ENCODE measurements at places on chromosomes 12 and 14.

- no peak for DNase-seq
Observed at GRCh38 chr12:111981987-111982386, 31.0 kb downstream of the TMEM116 start.

GRCh38 chr12:57844709-57845477, 1.6 kb downstream of the CTDSP2 start:
- DNase-seq = peak; percentile 37

DNA sequence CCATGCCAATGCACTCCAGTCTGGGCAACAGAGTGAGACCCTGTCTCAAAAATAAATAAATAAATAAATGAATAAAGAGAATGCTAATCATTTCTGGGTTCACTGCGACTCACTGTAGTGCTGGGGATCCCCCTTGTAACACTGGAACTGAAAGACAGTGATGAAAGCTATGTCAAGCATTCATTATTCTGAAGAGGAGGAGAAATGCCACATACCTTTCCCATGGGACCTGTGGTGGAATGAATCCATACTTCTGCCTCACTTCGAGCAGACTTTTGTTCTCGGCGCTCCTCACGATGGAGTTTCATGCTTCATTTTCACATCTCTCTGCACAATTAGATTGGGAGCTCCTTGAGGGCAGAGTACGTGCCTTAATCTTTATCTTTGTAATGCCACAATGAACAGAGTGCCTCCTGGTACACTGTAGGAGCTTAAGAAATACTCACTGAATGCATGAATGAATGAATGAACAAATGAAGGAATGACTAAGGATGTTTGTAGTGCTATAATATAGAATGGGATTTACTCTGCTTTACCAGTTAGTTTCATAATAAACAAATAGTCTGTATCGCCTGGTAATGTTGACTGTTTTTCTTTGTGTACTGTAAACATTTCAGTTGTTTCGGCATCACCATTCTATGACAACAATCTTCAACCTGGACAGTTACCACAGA, 45.8 kb downstream of the DRAM1 start:
- no peak for DNase-seq

- DNase-seq = no peak
Observed at GRCh38 chr12:32030151-32030550, 70.9 kb downstream of the RESF1 start.

DNA sequence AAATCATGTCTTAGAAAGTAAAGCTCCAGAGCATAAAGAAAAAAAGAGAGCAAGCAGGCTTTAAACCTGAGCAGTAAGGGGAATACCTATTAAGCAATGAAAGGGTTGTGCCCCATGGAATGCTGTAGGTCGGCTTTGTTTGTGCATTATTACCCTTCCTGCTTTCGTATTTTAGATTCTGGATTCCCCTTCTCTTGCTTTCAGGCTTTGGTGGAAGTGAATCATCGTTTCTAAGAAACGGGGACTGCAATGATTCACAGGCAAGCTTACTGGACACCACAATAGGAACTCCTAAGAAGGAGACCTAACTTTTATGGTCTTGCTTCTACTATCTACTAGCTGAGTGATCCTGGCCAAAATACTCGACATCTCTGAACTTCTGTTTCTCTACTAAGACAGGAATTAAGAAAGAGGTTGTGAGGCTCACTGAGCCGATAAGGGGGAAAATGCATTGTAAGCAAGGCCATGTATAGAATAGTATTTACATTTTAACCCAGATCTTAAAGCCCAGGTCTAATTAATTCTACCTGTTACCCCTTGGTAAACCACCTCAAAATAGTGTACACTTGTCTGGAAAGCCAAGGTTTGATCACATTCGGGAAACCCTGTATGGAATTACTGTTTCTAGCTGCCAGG, 1.2 kb upstream of the BMAL2 start:
- no peak for DNase-seq

- no peak for DNase-seq
Observed at GRCh38 chr12:46390881-46391280, 18.3 kb upstream of the SLC38A2 start.

DNA sequence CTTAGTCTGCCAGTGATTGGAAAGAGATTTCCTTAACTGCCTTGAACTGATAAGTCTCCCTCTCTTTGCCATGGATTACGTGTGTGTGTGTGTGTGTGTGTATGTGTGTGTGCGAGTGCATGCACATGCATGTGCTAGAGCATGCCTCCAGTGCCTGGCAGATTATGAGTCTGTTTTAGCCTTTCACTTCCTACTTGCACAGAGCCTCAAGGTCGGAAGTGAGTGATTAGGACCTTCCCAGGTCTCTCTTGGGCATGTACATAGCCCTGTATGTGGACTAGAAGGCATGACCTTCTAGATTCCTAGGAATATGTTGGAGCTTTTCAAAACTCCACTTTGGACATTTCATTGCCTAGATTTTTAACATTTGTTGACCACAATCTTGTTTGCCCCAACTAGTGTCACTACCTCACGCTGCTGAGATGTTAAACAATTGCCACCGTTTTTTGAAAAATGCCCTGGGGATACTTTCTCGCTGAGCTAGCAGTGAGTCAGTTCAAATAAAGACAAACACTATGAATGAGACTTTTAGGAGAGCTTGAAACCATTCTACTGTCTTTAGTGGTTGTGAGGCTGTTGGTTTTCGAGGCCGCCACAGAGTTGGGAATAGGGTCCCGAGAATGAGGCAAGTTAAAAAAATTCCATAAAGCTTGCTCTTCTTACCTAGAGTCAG, 28.2 kb downstream of the KIAA0586 start:
- DNase-seq = no peak

- DNase-seq = no peak
Observed at GRCh38 chr12:5488626-5488955, 56.7 kb downstream of the NTF3 start.

GRCh38 chr12:105822131-105823105, 316.3 kb downstream of the NUAK1 start:
- DNase-seq = no peak

- no peak for DNase-seq
Observed at GRCh38 chr12:31732926-31733548, 4.2 kb upstream of the AMN1 start.

- no peak for DNase-seq
Observed at GRCh38 chr12:52212701-52213563, 20.1 kb upstream of the KRT7 start.

DNA sequence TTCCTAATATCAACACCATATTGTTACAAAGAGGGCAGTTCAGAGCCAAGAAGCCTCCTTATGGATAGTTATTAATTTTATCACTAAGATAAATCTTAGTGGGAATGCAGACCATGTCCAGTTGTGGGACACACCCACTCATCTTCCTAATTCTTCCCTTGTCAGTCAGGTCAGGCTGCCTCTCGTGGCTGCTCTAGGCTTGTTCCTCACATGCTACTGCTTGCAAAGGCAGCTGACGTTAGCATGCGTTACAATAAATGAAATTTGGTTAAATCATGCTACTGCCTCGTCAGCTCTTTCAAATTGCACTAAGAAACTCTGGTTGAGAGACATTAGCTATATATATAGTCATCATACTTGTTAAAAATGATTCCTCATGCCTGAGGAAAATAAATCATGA, 108.4 kb downstream of the CAND1 start:
- DNase-seq = no peak

DNA sequence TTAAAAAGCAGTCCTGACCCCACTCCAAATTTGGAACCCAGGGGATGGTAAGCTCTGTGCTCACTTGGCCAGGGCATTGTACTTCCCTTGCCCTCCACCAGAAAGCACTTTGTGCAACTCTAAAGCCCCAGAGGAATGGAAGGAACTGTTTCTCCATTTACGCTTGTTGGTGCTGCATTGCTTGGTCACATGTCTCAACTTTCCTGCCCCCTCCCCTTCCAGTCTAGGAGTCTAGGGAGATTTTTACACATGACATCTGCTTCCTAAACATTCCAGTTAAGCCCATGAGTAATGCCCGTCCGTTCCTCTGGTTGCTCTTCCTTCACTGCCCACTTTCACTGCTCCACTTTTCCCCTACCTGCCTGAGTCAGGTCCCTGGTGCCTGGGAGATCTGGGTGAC, 92.6 kb upstream of the MAP1LC3B2 start:
- no peak for DNase-seq

- DNase-seq = no peak
Observed at GRCh38 chr12:104026841-104027599, 23.0 kb downstream of the GLT8D2 start.

- no peak for DNase-seq
Observed at GRCh38 chr14:51284241-51284640, 44.2 kb downstream of the TMX1 start.

DNA sequence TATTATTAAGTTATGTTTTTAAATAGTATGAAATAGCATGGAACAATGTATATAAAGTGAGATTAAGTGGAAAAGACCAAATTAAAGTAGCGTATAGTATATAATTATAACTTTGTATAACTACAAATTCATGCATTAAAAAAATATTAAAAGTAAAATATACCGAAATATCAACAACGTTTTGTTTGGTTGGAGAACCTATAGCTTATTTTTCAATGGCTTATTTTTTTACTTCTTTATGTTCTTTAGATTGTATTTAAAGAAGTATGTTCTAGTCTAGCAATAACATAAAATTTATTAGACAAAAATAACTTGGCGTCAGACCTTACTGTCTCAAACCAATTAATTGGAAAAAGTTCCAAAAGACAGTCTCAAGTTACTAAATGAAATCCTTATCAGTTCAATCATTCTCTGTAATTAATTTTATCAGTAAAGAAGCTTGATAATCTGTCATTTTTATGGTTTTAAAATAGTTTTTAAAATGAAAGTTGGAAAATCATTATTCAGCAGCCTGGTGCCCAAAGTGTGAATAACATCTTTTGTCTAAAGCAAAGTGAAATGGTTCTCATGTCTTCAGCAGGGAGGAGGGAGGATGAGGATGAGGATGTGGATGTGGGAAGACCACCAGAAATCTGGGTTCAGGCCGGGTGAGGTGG, 46.7 kb downstream of the IRAK3 start:
- no peak for DNase-seq

DNA sequence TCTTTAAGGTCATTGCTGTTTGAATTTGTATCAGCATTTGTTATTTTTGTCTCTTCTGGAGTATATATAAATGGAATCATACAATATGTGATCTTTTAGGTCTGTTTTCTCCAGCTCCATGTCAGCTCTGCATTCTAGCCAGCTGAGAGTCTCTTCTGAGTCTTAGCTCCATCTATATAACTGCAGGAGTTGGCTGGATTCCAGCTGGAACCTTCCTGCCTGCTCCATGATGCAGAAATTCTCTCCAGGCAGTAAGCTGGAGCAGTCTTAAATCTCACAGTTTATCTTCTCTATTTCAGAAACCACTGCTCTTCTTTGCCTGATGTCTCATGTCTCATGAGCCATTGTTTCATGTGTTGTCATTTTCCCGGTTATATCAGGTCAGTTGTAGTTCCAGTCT, 827.6 kb downstream of the NRXN3 start:
- DNase-seq = no peak

GRCh38 chr14:41146391-41146790, 460.3 kb upstream of the LRFN5 start:
- DNase-seq = no peak

DNA sequence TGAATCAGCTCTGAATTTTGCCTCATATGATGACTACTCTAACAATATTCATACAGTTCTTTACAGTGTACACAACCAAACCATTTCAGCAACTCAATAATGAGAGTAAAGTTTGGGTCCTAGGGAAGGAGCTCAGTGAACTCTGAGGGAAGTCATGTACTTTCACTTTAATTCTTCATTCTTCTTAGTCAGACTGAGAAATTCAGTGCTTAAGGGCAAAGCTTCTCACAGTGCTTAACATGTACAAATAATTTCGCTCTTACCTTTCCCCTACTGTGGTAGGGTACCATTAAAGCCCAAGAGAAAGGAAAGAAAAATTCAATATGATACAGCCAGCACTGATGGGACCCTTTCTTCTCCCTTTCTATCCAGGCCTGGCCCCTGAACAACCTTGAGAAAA, 435.0 kb downstream of the NELL2 start:
- DNase-seq = no peak

DNA sequence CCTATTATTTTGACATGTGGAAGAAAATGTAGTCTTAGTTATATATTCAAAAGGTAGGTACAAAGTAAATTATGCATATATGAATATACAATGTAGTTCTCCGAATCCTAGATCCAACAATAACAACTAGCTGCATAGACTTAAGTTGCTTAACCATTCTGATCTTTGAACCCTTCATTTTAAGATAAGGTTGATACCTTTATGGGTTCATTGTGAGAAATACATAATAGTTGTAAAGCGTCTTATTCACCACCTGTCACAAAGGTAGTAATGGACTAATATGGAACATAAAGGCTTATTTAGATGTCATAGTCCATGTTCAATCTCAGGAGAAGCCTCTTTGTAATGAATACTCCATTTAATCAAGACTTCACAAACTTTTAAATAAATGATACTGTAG, 263.6 kb downstream of the TMTC2 start:
- no peak for DNase-seq

- DNase-seq = peak; percentile 3
Observed at GRCh38 chr14:104891664-104892530, 26.8 kb downstream of the CEP170B start.

- DNase-seq = peak; percentile 13
Observed at GRCh38 chr14:24094841-24095270, 745 bp downstream of the PCK2 start.

DNA sequence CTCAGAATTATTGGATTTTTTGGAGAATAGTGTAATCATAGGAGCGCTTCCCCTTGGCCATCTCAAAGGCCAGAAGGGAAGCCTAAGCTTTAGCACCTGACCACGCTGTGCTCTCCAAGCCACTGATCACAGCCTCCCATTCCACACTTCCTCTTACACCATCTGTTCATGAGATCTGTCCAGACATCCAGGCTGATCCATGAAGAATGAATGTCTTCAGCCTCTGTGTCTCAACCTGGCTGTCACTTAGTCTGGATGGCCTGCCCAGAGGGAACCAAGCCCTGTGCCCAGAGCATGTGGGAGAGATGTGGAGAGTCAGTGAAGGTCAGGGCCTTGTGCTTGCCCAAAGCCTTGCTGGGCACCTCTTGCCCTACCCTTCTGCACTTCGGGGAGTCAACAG, 40.5 kb downstream of the TSPAN11 start:
- no peak for DNase-seq

DNA sequence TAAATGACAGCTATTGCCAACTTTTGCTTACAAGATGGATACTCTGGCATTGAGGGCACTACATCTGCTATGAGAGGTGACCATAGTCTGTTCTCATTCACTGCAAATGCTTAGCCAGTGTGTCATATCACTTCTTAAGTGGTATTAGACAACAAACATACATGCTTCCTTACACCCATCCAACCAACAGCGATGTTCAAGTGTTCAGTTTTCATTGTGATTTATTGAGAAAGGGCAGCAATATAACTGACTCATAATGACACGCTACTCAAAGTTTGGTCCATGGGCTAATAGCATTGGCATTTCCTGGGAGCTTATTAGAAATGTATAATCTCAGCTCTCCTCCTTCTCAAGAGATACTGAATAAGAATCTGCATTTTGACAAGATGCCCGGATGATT, 181.7 kb downstream of the NPAS3 start:
- DNase-seq = no peak

DNA sequence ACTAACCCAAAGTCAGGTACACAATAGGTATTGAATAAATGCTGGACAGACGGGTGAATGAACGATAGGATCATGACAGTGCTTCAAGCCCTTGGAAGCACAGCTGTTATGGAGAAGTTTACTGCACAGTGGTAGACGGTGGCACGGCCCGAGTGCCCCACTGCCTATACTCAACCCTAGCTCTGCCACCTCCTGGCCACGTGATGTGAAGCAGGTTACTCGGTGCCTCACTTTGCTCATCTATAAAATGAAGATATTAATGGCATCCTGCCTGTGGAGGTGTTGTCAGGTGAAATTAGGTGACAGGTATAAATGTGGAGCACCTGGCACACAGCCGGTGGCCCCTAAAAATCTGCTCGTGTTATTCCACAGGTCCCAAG, 5.8 kb downstream of the ASB2 start:
- no peak for DNase-seq

GRCh38 chr14:102020058-102020971, 55.9 kb downstream of the DYNC1H1 start:
- no peak for DNase-seq
